ENCODE measurements at places on chromosomes 7 and 10.

GRCh38 chr7:139566736-139567646, 43.5 kb downstream of the CLEC2L start:
- DNase-seq = no peak

- no peak for DNase-seq
Observed at GRCh38 chr10:51246156-51246555, 171.9 kb downstream of the PRKG1 start.

- DNase-seq = peak; percentile 97
Observed at GRCh38 chr7:64902806-64903721, at the start of gene ZNF273. Gene ZNF273, plus strand, starts transcription at chr7:64903273. Its CDS starts 45 bp downstream, at chr7:64903318.

DNA sequence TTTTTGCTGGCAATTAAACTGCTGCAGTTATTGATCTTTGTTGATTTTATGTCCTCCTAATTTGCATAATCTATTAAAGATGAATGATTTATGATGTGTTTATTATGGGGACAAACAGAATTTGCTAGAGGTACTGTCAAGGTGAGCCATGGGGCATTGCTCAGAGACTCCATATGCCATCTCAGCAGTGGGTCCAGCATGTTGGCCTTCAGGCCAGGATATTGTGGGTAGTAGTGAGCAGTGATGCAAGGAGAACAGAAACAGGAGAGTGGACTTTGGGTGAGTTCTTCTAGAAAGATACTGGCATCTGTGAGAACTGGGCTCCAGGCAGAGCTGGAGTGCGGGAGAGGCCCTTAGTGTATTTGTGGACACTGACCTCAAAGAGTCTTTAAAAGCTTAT, 65.9 kb downstream of the PAX2 start:
- DNase-seq = no peak

GRCh38 chr7:107105591-107106245, 61.2 kb downstream of the PRKAR2B start:
- DNase-seq = no peak

- DNase-seq = no peak
Observed at GRCh38 chr10:35511647-35512046, 93.5 kb upstream of the GJD4 start.
